ENCODE measurements at places on chromosomes 11 and 22.

GRCh38 chr11:26105762-26106423 lies 226.0 kb upstream of the ANO3 start:
- DNase-seq = no peak

DNA sequence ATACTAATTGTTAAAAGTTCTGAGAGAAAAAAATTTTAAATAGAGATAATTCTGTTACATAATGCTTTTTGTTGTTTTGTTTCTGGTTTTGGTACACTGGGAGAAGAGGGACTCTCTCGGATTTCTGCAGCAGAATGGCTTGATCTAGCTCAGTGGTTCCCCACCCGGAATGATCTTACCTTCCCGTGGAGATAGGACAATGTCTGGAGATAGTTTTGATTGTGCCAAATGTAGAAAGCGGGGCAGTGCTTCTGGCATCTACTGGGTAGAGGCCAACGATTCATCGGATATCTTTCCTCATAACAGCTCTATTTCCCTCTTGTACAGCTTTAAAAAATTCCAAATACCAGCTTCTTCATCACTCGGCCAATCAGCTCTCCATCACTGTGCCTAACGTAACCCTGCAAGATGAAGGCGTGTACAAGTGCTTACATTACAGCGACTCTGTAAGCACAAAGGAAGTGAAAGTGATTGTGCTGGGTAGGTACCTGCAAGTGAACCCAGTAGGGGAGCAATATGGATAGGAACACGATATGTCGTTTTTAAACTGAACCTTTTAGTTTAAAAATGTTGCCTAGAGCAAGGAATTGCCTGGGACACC lies 13.2 kb downstream of the CRTAM start:
- DNase-seq = no peak

- no peak for DNase-seq
Measured at GRCh38 chr11:74877132-74877531, 71.8 kb downstream of the XRRA1 start.

DNA sequence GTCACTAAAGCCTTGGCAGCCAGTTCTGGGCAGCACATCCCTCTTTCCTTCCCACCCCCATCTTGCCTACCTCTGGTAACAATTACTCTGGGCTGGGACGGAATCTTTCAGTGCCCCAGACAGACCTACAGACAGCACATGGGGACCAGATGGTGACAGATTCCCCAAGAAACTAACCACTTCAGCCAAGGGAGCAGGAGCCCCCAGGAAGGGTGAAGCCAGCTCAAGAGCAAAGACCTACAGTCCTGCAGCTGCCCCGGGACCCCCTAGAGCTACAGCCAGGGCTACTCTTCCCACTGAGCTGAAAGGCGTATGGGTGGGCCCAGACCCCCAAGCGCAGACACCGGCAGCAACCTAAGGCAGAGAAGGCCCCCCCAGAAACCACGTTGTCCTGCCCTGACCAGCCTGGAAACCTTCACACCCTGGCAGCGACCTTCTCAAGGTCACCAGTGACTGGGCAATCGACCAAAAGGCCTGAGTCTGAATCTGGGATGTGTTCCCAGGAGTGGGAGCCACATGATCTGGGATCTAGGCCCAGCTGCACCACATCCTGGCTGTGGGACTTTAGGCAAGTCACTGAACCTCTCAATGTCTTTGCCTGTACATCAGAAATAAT lies 65.8 kb downstream of the LRRC32 start:
- no peak for DNase-seq

GRCh38 chr11:130528298-130529261 lies 80.1 kb downstream of the ADAMTS15 start:
- DNase-seq = no peak

DNA sequence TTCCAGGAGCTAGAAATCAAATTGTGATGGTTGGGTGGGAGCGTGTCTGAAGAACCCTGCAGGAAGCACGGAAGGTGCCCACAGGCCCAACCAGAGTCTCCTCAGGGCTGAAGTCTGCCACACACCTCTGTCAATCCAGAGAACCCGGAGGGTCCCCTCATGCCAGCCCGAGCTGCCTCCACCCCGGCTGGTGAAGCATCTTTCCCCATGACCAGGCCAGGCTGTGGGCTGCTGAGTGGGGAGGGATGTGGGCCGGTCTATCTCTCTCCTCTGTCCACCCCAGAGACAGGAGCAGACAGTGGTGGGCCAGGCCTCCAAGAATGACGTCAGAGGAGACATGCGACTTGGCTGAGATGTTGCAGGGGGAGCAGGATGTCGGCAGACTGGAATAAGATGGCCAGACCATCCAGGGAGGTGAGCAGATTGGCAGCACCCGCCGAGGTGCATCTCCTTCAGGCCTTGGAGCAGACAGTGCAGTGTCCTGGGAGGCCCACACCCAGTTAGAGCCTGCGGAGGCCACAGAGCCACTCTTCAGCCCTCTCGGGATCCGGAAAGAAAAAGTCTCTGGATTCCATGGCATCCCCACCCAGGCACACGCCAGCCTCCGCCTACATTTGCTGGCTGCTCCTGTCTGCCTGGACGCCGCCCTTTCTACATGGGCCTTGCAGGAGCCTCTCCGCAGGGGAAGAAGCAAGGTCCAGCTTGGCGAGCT lies 1524.9 kb downstream of the BRD1 start:
- DNase-seq = no peak

- no peak for DNase-seq
Measured at GRCh38 chr22:49372111-49372529, 455.6 kb downstream of the BRD1 start.

DNA sequence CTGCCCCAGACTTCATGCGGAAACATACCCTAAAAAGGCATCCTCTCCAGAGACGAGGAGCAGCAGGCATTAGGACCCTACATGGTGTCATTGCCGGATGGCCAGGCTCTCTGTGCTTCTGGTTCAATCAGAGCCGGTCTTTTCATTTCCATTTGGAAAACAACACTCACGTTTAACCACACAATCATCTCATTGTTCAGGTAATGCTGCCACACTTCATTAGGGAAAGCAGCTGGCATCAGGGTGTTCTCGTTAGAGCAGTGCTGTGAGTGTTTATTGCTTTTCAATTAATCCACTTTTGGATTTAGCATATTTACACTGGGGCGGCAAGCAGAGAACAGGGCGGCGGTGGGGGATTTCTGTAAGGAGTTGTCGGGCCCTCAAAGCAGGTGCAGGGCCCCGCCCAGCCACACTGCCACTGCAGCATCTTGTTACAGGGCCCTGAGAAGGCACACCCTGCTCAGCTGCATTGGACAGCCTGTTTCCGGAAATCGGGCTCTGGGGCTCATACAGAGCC lies 338.6 kb downstream of the SHANK2 start:
- no peak for DNase-seq

DNA sequence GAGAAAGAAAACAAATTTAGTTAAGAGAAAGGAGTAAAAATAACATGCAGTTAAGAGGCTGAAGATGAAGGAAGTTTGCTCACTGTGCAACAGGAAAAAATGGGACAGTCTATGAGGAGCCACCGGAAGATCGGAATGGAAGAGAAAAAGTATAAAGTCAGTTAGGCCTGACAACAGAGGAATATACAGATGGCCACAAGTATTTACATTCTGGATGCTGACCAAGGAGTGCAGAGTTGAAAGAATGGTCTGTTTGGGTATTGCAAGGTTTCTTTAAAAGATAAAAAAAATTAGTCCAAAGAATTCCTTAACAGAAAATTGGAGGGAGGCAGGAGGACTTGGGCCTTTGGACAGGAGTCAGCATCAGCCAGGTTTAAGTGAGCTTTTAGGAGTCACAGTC lies 37.5 kb downstream of the RBFOX2 start:
- DNase-seq = no peak

DNA sequence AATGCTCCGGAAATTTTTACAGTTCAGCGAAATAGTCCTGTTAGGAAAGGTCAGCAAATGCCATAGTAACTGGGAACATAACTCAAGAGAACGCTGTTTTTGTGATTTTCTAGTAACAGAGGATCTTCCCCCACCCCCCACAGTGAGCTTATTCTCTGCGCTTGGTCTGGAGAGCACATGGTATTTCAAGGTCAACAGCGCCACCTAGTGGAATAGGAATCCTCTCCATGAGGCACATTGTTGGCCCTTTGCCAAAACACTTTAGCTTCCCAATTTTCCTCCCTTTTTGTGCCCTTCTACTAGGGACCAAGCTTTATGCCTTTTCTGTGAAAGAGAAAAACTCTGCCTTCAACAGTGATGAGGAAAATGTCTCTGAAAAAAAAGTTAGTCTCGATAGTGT lies 13.2 kb upstream of the OR4C12 start:
- DNase-seq = no peak

DNA sequence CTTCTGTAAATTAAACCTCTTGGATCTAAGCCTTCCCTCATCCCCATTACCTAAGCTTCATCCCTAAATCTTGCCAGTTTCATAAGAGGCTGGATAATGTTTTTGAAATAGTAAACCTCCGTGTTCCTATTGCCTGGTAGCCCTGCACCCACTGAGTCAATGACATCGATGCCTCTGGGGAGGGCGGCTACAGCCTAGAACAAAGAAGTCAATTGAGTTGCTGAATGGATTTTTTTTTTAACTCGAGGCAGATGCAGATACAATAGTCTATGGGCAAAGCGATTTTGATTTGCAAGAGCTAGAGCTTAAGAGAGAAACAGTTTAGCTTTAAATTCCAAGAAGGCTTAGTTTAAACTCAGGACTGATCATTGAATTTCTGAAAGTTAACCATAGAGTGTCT lies 121.3 kb downstream of the NECTIN1 start:
- DNase-seq = no peak

DNA sequence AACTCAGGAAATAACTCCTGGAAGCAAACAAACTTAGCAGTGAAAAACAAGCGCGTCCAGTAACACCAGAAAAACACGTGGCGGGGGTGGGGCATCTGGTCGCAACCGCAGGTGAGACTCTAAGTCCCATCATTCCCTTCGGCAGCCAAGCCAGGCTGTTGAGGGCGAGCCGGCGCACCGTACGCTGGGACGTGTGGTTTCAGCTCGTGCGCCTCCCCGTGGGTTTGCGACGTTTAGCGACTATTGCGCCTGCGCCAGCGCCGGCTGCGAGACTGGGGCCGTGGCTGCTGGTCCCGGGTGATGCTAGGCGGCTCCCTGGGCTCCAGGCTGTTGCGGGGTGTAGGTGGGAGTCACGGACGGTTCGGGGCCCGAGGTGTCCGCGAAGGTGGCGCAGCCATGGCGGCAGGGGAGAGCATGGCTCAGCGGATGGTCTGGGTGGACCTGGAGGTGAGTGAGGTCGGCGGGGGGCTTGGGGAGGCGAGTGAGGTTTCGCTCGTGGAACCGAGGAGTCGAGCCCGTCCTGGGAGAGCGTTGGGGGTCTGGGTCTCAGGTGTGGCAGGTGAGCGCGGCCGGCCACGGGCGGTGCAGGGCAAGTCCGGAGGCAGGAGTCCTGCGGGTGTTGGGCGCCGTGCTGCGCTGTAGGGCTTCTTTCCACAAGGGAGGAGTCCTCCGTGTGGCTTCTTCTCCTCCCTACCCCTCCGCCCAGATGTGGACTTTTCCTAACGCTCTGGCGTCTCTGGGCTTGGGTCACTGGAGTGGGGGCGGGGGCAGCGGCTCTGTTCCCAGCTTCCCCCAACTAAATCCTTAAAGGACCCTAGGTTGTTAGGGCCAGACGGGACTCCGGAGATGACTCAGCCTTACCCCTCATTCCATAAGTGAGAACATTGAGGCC lies at the start of gene REXO2:
TSS of gene REXO2 (plus strand) at position 239 of the 892 bp plus-strand sequence. CDS start at position 301, 62 bp downstream.
- peak; percentile 84 for DNase-seq

GRCh38 chr11:10607462-10608132 lies 39.1 kb upstream of the LYVE1 start:
- DNase-seq = no peak

DNA sequence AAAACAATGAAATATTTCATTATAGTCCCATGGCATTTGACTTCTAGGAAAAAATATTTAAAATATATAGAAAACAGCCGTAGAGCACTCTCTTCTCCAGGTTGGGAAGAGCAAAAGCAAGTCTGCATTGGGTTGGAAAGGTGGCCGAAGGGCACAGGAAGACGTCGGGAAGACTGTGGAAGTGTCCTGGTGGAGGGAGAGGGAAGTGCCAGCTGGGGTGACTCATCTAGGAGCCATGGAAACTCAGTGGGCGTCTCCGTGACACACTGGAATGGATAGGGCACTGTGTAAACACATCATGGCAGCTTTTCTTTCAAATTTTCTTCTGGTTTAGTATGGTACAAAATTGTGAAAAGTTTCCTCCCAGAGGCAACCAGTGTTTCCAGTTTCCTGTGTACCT lies 12.7 kb downstream of the GTPBP1 start:
- no peak for DNase-seq

DNA sequence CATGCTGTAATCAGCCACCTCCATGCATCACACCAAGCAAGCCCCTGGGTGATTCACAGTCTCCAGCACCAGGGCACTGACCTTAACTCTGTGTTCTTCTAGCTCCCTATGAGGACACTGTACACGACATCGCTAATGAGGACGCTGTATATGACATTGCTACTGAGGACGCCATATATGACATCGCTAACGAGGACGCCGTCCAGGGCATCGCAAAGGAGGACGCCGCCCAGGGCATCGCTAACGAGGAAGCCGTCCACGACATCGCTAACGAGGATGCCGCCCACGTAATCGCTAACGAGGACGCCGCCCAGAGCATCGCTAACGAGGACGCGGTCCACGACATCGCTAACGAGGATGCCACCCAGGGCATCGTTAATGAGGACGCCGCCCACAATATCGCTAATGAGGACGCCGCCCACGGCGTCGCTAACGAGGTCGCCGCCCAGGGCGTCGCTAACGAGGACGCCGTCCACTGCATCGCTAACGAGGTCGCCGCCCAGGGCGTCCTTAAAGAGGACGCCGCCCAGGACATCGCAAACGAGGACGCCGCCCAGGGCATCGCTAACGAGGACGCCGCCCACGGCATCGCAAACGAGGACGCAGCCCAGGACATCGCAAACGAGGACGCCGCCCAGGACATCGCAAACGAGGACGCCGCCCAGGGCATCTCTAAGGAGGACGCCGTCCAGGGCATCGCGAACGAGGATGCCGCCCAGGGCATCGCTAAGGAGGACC lies 34.5 kb upstream of the DGCR6L start:
- no peak for DNase-seq

- DNase-seq = no peak
Measured at GRCh38 chr11:21933095-21933494, 259.8 kb upstream of the ANO5 start.

GRCh38 chr22:39244496-39245129 lies at the start of gene PDGFB:
Gene PDGFB, minus strand, starts transcription at chr22:39244982. Its CDS starts 1,019 bp downstream, at chr22:39243963.
- DNase-seq = no peak

DNA sequence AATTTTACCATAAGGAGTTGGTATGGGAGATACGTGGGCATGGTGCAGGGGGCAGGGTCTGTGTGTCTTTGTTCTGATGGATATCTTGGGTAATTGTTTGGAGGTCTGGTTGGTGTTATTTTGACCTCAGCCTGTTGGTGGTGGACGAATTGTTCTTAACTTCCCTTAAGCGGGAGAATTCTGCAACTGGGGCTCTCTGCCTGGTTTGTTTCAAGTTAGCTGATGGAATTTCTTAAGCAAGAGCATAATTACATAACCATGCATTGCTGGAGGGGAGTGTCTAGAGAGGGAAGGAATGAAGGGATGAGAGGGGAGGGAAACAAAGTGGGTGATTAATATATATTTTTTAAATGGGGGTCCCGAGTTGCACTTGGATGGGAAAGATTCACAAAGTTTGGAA lies 908.5 kb upstream of the RAG2 start:
- no peak for DNase-seq

GRCh38 chr11:127825183-127825582 lies 762.2 kb downstream of the ETS1 start:
- no peak for DNase-seq

- DNase-seq = no peak
Measured at GRCh38 chr11:114033572-114033971, 25.9 kb upstream of the ZBTB16 start.
